ENCODE measurements at places on chromosomes 5 and 9.

GRCh38 chr9:17942498-17942897 lies 363.6 kb downstream of the SH3GL2 start:
- DNase-seq: no peak

DNA sequence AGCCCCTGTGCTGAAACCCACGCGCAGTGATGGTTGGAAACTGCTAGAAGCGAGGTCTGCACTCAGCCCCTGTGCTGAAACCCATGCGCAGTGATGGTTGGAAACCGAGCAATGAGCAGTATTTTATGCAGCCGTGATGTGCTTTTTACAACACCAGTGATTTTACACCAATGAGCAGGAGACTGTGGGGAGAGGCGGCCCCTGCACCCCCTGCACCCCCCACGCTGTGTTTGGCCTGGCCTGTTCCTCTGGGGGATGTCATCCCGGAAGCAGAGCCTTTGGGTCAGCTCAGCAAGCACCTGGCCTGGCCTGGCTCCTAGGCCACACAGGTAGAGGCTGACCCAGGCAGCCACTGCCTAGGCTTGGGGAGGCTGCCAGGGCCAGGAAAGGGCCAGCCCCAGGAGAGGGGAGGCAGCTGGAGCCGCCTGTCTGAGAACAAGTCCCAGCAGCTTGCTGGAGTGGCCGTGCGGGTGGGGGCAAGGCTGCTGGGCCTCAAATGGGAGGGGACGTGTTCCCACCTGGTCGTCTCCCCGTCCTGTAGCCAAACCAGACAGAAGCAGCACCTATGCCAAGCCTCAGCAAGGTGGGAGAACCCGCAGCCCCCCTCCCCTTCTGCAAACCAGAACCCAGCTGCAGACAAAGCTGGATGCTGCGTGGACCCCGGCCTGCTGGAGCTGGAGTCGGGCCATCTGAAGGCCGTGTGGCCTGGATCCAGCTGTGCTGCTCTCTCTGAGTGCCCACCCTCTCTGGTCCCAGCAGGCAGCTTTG lies 46.8 kb downstream of the DBH start:
- DNase-seq: no peak

GRCh38 chr5:163498886-163499285 lies 6.5 kb upstream of the MAT2B start:
- DNase-seq: no peak

DNA sequence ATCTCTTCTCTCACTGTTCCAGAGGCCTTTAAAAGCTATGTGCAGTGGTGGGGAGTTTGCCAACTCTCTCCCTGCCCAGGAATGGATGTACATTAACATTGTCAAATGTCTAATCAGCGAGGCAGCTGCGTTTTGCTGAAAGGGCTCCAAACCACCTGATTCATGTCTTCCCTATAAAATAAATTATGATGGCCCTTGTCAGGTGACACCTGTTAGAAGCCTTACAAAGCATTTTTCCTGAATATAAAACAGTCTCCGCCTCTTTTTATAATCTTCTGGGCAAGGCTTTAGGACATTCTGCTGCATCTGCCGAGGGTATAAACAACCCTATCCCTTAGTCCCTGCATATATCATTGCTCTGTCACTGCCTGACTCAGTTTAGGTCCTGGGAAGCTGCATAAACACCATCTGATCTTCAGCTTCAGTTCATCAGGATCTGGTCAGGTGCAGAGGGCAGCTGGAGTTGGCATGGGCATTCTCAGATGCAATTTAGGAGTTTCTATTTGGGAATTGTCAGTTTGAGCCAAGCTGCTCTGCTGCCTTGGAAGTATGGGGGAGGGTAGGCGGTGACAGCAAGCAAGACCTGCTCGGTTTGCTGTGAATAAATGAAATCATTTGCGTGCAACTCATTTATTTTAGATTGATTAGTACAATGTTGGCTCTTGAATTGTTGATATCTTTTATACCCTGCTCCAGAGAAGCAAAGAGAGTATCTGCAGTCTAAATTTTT lies 103.5 kb downstream of the ACER2 start:
- no peak for DNase-seq

All from activated CD8-positive, alpha-beta memory T cell treated with anti-CD3 and anti-CD28 coated beads for 4 hours (primary cell).